Tibial nerve (tissue), 4 donors: ENCODE measurements at places on chromosomes 12 and 14.

DNA sequence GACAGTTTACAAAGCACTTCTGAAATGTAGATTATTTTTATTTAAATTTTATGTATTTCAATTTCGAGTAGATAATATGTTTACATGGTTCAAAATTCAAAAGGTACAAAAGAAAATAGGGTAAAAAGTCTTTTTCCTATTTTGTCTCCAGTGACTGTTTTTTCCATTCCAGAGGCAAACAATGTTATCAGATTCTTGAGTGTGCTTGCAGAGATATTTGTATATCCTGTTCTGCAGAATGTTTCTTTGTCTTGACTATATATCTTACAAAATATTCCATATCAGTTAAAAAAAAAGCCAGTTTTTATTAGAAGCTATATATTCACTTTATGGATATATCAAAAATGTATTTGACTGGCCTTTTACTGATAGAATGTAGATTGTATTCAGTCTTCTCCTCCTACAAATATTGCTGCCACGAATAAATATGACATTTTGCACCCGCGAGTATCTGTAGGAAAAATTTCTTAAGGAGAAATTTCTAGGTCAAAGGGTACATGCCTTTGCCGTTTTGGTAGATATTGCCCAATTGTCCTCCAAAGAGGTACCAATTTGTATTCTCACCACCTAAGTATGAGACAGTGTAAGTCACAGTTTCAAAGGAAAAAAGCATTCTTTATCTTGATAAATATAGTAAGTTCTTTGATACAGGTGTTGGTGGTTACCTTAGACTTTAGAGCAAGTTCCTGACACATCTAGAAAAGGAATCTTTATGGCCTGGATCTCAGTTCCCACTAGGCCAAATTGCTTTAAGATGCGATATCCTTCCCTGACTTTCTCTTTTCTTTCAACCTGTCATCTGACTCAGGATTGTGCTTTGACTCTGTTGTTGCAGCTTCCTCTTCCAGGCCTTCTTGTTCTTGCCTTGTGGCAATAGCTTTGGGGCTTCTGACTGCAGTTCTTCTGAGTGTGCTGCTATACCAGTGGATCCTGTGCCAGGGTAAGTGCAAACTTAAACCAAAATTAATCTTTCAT is 2.3 kb downstream of the KLRG1 start:
- DNase-seq = no peak

DNA sequence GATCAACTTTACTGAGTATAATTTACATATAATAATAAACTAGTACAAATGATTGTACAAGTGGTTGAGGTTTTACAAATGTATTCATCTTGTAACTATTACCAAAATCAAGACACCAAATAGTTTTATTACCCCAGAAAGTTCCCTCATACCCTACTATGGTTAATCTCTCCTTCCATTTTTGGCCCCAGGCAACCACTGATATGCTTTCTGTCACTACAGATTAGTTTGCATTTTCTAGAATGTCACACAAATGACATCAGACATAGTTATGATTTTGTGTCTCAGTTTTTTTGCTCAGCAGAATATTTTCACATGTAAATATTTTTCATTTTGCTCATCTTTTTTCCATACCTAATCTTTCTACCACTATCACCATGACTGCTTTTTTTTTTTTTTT is 49.1 kb downstream of the TMX1 start:
- no peak for DNase-seq

DNA sequence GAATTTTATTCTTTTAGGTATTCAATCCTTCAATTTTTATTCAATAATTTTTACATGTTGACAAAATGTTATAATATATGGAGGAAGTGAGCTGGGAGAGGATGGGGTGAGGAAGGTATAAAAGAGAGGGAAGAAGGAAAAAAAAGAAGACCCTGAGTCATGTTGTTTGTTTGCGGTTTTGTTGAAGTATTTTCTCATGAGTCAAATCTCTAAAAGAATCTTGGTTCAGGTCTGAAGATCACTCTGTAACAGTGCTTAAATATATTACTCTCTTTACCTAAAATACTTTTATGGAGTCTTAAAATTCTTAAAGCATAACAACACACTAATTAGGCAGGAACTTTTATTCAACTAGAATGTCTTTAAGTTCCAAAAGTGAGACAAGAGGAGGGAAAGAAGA is 489.6 kb upstream of the GARIN6 start:
- no peak for DNase-seq

- DNase-seq = no peak
Observed at GRCh38 chr12:92218394-92219077, 72.9 kb upstream of the BTG1 start.

GRCh38 chr12:65755596-65755978 is 68.7 kb upstream of the HMGA2 start:
- no peak for DNase-seq

DNA sequence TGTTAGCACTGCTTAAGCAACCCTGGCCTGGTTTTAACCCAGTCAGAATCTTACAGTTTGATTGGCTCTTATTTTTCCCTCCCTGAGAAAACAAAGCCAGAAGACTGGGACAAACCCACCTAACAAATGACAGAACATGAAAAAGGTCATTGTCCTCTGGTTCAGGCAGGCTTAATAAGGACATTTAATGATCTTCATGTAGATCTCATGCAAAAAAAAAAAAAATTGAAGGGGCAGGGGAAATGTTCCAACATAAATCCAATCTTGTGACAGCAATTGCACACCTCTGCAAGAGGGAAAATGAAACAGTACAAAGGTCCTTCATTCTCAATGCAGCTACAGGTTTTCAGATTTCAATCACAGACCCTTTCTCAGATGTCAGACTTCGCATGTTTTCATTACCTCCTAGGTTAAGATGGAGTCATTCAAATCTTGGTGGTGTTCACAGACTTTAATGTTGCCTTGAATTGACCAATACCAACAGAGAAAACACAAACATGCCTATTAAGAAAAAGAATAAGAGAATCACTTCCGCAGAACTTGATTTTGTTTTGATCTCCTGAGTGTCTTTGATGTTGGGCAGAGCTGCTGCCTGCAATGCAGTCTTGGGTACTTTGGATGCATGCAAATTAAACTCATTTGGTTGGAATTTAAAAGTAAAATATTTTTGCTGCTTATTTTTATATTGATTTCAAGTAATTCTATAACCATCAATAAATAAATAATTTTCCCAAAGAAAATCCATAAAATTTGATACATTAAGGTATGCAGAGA is 359.0 kb downstream of the BTG1 start:
- no peak for DNase-seq

DNA sequence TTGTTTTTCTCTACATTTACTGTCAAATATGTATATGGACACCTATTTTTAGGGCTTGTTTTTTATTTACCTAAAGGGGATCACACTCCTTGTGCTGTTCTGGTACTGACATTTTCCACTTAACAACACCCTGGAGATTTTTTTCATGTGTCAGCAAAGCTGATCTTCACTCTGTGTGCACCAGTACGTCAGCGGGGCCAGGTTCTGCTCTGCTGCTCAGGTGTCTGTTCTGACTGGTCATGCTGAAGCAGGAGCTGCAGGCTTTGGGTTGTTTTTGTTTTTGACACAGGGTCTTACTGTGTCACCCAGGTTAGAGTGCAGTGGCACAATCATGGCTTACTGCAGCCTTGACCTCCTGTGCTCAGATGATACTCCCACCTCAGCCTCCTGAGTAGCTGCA is 81.9 kb upstream of the CCND2 start:
- no peak for DNase-seq

DNA sequence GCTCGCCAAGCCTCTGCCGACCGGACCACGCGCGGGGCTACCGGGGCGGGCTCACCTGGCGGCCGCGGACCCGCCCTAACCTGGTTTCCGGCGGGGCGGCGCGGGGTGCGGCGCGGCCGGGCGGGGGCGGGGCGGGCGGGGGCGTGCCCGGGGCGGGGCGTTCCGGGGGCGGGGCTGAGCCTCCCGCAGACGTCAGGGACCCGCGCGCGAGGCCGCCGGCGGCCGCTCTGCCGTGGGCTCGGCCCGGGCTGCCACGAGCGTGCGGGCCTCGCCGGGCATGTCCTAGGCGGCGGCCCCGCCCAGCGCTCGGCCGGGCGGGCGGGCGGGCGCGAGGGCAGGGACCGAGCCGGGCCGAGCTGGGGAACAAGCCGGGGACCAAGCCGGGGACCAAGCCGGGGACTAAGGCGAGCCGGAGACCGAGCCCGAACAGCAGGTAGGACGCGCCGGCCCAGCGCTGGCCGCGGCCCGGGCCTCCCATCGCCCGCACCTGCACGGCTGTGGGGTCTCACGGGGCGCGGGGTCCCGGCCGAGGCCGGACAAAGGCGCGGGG is at the start of gene CEP170B:
TSS of gene CEP170B (plus strand) at position 188 of the 550 bp plus-strand sequence. CDS start 3,183 bp downstream, outside the sequence.
- DNase-seq = no peak

GRCh38 chr12:132148368-132149045 is 4.2 kb downstream of the NOC4L start:
- no peak for DNase-seq

DNA sequence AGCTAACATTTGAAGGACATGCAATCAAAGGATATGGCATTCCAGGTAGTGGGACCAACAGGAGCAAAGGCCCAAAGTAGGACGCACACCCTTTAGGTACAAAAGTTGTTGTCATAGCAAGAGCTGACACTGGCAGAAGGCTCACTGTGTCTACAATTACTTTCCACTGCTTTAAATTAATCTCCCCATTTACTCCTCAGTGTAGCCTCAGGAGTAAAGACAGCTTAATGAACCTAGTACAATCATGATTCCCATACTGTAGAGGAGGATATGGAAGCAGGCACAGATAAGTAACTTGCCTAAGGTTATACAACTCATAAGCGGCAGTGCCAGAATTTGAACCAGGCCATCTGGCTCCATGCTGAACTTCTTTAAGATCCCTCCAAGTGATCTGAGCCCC is 212.9 kb upstream of the SFSWAP start:
- DNase-seq = no peak

GRCh38 chr12:129184127-129184928 is 331.1 kb downstream of the GLT1D1 start:
- DNase-seq = no peak

DNA sequence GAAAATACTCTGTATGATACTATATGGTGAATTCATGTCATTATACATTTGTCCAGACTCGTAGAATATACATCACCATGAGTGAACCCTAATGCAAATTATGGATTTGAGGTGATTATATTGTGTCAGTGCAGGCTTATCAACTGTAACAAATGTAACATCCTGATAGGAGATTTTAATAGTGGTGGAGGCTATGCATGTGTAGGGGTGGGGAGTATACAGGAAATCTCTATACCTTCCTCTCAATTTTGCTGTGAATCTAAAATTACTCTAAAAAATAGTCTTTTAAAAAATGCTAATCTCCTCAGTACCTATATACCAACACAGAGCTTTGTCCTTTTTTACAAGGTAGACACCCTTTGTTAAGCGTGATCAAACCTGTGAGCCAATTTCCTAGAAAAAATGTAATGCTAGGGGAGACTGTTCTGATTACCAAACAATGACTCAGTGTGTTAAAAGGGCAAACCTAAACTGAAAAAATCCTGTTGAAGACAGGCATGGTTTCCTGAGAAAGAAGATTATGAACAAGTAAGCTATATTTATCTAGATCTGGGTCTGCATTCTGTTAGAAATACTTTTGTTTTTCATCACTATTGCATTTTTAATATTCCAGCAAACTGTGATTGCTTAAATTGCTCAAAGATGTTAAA is 170.9 kb downstream of the DUSP6 start:
- DNase-seq = no peak

DNA sequence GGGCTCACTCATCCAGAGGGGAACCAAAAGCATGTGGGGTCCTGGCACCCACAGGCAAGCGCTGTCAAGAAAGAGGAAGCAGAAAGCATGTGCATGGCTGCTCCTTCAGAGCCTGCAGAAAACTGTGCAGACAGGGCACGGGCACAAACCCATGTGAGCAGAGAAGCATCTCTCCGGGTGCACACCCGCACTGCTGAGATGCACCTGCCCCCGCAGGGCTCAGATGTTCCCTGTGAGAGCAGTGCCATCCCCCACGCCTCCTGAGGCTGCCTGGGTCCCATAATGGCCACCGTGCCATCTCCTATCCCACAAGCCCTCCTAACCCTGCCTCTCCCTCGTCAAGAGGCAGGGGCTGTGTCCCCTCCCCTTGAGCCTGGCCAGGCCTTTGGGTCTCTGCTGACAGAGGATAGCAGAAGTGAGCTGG is 32.3 kb upstream of the INF2 start:
- no peak for DNase-seq

GRCh38 chr12:12336049-12336411 is 14.0 kb downstream of the MANSC1 start:
- DNase-seq = no peak

- DNase-seq = no peak
Observed at GRCh38 chr12:29980304-29980703, 196.6 kb upstream of the TMTC1 start.

- DNase-seq = no peak
Observed at GRCh38 chr14:55136241-55136640, 7.2 kb downstream of the LGALS3 start.

GRCh38 chr14:90969531-90970166 is 90.8 kb downstream of the RPS6KA5 start:
- no peak for DNase-seq

GRCh38 chr14:92549859-92550230 is 36.3 kb downstream of the RIN3 start:
- no peak for DNase-seq

GRCh38 chr14:35897616-35898111 is 71.5 kb downstream of the BRMS1L start:
- no peak for DNase-seq

DNA sequence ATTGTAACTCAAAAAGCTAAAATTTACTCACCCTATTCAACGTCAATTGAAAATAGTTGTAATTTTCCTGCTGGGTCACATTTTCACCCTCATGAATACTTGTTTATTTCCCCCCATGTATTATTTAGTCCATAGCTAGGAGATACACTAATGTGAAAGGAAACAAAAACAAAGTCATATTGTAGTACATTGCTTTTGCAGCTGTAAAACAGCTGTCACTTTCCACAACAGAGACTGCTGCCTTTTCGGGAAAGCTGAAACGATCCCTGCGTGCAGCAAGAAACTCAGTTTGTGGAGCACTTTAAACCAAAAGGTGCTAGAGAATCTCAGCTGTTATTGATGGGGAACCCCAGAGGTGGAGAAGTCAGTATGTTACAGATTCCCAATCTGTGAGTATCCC is 4.3 kb downstream of the RACGAP1 start:
- no peak for DNase-seq

DNA sequence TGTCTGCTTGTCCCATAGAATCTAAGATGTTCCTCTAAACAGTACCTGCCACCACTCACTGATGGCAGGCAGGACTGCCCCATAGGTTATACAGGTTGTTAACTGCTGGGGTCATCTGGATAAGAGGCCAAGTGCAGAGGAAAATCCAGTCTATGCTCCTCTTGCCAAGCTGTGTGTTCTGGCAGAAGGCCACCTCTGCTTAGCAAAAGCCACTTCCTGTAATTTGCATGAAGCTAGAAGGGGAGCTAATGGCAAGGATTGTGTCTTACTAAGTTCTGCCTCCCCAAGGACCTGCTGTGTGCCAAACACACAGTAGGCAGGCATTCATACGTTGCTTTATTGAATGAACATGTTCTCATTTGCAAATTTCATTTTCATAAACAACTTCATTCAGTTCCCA is 445.4 kb downstream of the BCL11B start:
- DNase-seq = no peak

GRCh38 chr12:58177366-58177765 is 236.0 kb downstream of the ATP23 start:
- no peak for DNase-seq
